LHCN-M2 (cell line): ENCODE measurements at places on chromosomes 6 and 20. TPM values are rescaled to one million over a fixed set of nuclear protein-coding genes. Genes with fewer than 3 reads are reported as not detected.

Gene LGSN
- 0.11 TPM in 1 of 2 replicates, not detected in the other for total RNA-seq

Gene WFDC5
- not detected in 2 replicates for total RNA-seq

Gene SRSF3
- total RNA-seq = 137 and 181 TPM in 2 replicates

Gene STMND1
- total RNA-seq = not detected in 2 replicates

GRCh38 chr6:154791556-154792317, 58.5 kb downstream of the SCAF8 start:
- DNase-seq = peak; percentile 37

GRCh38 chr6:111985202-111985731, 68.6 kb upstream of the CCN6 start:
- DNase-seq = peak; percentile 96

DNA sequence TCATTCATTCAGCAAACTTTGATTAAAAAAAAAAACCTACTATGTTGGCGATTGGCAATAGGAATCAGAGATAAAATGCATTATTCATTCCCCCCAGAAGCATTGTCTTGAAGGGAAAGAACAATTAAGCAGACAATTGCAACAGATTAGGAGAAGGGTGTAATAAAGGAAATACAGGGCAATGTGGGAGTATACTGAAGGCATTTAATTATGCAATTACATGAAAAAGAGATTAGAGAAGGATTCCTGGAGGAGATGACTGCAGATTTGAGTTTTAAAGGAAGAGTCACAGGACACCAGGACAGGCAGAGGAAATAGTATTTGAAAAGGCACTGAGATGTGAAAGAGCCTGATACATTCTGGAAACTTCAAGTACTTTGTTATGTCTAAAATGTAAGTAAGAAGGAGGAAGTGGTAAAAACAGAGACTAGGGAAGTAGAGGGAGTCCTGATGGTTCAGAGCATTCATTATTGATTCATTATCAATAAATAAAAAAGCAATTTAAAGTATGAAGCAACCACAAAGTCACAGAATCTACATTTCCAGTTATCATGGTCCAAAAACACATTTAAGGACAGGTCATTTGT, 43.7 kb downstream of the THEMIS start:
- DNase-seq = no peak

- DNase-seq = no peak
These were observed 873.7 kb downstream of the KIF16B start for GRCh38 chr20:15699431-15700146.

DNA sequence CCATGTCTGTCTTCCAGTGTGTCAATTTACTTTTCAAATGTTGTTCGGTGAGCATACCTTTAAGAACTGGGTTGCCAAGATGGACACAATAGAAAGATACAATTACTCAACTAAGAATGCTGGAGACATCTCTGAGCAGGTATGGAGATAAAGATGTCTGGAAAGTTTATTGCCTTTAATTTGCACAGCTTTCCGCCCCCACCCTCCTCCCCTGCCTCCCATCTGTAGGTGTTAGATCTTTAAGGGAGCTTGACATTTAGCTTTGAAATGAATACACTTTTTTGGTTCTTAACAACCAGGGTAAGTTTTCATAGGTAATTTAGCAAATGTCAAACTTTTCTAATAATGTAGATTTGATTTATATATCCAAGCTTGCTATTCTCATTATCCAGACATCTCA, 104.4 kb downstream of the BTBD3 start:
- no peak for DNase-seq

DNA sequence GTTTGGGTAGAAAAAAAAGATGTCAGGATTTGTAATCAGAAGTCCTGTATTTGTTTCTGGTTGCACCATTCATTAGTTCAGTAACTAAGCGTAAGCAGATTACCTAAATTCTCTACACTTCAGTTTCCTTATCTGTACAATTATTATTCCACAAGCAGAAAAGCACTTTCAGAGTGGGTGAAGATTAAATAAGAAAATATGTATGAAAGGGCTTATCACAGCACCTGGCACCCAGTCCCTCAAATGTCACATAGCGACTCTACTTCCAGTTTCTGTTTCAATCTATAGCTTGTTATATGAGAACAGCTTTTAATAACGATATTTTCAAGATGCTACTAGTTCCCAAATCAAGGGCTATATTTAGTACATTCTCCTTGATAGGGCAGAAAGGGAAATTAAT, 31.4 kb downstream of the RGS17 start:
- no peak for DNase-seq

DNA sequence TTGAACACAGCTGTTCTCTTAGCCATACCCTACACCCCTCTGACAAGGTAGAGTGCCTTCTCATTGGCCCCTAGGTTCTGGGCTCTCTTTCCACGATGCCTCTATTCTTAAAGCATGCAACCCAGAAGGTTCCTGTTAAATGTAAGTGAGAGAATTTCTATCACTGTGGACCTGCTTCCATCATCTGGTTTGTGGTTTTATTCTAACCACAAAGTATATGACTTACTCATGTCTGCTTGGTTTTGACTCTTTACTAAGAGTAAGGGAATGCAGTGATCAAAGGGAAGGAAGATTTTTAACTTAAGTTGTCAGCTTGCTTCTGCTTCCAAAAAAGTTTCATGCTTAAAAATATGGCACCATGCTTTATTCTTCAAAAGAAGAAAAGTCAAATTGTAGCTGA, 80.2 kb downstream of the ANKEF1 start:
- DNase-seq = peak; percentile 69

DNA sequence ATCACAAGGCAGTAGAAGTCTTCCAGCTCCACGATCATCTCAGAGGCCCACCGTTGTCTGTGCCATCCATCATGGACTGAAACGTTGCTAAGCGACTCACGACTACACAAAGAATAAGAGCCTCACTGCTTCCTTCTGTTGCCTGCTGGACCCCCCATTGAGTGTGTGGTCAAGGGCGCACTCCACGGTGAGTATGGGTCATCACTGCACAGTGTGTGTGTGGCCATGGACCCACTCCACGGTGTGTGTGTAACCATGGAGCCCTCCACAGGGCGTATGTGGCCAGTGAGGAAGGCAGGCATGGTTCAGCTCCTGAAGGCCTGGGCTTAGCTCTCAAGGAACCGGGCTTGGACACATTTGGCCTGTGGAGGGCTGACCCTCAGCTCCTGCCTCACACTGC, 123.4 kb upstream of the AFDN start:
- DNase-seq = no peak

DNA sequence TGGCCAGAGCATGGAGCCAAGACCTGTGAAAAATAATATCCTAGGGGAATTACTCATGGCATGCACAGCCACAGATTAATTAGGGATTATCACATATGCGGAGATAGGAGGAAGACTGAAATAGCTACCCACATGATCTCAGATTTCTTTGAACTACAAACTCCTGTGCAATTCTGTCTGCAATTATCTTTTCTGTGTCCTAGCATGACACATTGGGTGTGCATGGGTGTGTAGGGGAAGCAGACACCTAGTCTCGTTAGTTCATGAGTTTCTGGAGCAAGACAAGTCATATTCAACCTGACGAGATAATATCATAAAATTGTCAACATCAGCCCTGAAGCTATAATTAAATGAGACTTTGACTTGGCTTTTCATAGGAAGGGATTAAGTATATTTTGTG, 3.6 kb upstream of the SLC17A4 start:
- DNase-seq = no peak

DNA sequence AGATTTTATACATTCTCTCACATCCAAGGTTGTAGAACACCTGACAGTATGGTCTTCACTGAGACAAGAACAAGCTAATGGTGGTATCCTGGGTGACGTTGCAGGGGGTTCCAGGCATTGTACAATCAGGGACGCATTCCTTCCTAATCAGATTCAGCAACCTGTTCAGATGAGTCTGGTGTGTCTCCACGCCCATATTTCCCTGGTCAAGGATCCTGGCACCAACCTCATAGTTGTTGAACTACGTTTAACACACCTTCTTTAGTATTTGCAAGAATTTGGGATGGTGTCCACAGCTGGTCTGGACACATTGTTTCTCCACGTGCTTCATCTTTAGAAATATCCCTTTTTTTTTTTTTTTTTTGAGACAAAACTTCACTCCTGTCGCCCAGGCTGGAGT, 161.0 kb upstream of the CDYL start:
- no peak for DNase-seq

- peak; percentile 6 for DNase-seq
These were observed 393.8 kb upstream of the HSF2 start for GRCh38 chr6:122005661-122006060.

GRCh38 chr6:15715851-15716250, 53.0 kb upstream of the DTNBP1 start:
- DNase-seq = no peak

GRCh38 chr6:106666282-106667021, 37.1 kb downstream of the QRSL1 start:
- no peak for DNase-seq

DNA sequence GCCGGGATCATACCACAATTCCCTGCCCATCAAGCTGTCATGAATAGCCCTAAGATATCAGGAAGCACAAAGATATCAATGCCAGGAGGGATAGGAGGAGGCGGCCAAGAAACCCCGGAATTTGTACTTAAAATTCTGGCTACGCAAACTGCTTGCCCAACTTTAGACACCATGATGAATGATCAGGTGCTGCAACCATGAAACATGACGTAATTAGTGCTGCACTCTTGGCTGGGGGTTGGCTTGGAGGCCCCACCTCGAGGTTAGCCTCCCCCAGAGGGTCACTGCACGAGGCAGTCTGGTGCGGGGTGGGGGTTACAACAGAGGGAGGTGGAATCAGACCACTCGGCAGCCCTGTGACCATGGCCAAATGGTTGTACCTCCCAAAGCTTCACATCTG, 8.9 kb downstream of the SIRPA start:
- DNase-seq = no peak

GRCh38 chr20:1861347-1861976, 33.7 kb upstream of the SIRPA start:
- DNase-seq = no peak

GRCh38 chr20:33769043-33769442, 37.2 kb downstream of the ZNF341 start:
- no peak for DNase-seq

DNA sequence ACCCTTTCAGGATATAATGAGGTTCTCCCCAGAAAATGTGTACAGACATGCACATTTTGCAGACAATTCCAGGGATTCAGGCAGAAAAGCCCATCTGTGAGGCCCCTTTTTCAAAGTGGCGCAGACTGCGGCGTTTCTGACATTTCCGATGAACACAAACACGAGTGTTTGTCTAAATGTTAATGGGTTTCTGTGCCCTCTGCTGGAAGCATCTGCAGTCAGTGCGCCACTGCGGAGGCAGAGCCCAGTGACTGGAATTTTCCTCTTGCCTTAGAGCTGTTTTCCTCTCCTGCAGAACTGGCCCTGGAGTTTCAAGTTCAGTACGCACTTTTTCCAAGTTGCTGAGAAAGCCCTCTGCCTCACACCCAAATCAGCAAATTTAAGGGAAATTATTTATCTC, 15.3 kb downstream of the ANKRD60 start:
- DNase-seq = no peak

GRCh38 chr6:89842228-89842627, 12.5 kb downstream of the CASP8AP2 start:
- DNase-seq = peak; percentile 32

GRCh38 chr20:33686984-33687366, 790 bp upstream of the E2F1 start:
- no peak for DNase-seq
